Thymus (tissue), 14 donors: ENCODE measurements at places on chromosomes 16 and 17.
A peak's percentile ranks its signal among the peaks of the same experiment; 100 is the strongest.

GRCh38 chr16:70588565-70588964 lies 57.8 kb upstream of the IL34 start:
- no peak for DNase-seq

DNA sequence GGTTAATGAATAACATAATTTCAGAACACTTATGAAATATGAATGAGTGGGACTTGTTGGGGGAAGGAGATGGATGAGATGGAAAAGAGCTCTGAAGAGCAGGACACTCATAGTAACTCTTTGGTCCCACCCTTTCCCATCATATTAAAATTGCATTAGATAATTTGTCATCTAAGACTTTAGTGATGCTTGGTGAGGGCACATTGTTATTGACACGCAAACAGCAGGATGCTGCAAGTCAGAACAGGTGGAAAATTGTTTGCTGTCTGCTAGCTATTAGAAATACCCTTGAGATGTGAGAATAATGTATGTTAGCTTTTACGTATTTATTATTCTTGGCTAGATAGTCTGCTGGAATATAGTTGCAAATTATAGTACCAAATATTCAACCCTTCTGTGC lies 75.7 kb downstream of the TANC2 start:
- no peak for DNase-seq

GRCh38 chr16:87952751-87953150 lies 1.5 kb downstream of the BANP start:
- no peak for DNase-seq

DNA sequence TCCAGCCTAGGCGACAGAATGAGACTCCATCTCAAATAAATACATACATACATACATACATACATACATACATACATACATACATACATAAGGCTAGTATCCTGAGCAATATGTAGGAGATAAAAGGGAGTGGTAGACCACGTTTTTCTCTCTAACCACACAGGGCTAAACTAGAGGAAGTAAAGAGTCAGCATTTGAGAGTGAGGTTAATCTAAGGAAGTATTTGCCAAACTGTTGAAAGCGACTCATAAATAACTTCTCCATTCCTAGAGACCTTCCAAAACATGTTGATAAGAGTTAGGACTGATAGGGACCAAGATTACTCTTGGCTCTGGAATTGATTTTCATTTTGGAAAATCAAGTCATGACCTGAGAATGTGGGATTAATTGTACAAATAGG lies 68.9 kb downstream of the NEUROD2 start:
- peak; percentile 45 for DNase-seq

GRCh38 chr17:309361-309888 lies 43.2 kb downstream of the RPH3AL start:
- peak; percentile 27 for DNase-seq

- no peak for DNase-seq
These were observed 29.8 kb upstream of the DNAH17 start for GRCh38 chr17:78607038-78607437.

DNA sequence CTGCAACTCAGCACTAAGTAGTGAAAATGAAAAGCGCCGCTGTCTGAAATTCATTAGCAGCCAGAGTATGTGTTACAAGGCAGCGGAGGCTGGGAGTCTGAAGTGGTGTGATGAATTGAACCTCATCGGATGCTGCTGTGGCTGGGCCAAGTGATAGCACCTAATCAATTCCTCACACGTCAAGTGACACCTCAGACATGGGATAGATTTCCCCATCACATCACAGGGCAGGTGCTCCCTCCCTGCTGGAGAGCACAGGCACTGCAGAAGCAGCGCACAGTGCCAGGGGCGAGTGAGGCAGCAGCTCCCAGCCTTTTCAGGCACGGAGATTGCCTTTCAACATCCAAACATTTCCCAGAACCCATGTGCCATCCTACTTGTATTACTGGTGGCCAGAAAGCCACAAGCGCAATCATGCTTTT lies 32.2 kb downstream of the DRC3 start:
- no peak for DNase-seq

GRCh38 chr17:73640691-73641090 lies 3.6 kb downstream of the SDK2 start:
- no peak for DNase-seq
